ENCODE measurements at places on chromosomes 1 and 21.

GRCh38 chr21:31403596-31404333 is 59.7 kb upstream of the TIAM1 start:
- no peak for DNase-seq

DNA sequence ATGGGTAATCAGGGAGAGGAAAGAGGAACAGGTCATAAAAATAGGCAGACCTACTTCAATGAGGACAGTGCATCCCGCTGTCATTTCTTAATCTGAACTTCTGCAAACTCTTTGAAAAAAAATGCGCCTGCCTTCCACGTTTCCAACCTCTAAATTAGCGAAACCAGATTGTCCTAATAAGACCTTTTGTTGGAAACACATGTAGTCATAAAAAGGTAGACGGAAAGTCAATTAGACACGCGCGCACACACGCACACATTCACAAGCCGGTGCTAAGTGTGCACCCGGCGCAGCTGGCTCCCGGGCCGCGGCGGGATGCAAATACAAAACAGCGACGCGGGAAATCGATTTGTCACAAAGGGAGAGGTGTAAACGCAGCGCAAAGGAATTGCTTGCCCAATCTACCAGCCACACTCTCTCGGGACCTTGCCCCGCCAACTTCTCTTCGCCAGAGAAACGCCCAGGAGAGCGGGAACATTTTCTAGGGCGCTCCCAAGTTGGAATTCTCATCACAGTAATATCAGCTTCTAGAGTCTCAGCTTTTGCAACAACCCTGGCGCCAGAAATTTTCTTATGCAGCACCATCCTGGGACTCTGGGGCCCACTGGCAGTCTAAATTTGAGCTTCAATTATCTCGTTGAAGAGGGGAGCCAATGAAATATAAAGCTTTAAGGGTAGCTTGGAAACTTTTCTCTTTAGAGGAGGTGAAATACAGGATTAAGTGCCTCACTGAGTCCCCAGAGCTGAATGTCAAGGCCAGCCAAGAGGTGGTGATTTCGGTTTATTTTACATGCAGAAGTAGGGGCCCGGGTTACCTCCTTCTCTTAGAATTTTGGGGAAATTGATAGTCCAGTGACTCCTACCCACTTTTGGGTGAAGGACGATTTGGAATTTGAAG is 4.5 kb downstream of the PRRX1 start:
- no peak for DNase-seq

DNA sequence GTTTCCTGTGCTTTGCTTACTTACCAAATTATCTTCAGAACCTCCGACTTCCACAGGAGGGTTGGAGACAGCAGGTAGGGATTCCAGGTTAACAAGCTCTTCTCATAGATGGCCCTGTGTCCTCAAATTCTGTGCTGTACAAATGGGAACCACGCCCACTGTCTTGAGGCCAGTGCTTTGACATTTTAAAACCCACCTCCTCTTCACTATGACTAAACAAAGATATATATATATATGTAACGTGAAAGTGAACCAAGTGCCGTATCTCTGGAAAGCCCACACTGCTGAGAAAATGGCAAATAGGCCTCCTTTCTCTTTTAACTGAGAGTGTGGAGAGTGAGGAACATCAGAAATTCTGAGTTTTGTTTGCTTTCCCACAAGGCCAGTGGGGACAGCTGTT is 99.6 kb downstream of the ZBTB18 start:
- no peak for DNase-seq

DNA sequence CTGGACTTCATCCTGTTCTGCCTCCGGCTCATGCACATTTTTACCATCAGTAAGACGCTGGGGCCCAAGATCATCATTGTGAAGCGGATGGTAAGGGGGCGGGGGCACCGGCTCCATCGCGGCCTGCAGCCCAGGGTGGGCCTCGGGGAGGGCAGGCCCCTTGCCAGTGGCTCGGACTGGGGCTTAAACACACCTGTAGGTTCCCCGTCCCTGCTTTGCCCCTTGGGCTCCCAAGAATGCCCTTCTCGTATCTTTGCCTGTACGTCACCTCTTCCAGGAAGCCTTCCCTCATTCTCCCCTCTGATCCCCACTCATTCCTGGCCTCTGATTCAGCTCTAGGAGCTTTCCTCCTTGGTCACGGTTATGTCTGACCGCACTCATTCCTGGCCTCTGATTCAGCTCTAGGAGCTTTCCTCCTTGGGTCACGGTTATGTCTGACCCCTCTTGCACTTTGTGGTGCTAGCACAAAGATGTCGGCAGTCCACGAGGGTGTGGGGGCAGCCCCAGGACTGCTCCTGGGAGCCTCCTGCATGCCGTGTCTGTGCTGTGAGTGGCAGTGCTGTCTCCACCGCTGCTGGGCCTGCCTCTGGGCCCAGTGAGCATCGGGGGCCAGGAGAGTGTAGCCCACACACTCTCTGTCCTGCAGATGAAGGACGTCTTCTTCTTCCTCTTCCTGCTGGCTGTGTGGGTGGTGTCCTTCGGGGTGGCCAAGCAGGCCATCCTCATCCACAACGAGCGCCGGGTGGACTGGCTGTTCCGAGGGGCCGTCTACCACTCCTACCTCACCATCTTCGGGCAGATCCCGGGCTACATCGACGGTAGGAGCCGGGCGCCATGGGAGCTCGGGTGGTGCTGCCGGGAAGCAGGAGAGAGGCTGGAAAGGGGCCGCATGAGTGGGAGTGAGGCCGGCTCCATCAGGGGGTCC is 49.1 kb upstream of the LRRC3 start:
- DNase-seq = no peak

DNA sequence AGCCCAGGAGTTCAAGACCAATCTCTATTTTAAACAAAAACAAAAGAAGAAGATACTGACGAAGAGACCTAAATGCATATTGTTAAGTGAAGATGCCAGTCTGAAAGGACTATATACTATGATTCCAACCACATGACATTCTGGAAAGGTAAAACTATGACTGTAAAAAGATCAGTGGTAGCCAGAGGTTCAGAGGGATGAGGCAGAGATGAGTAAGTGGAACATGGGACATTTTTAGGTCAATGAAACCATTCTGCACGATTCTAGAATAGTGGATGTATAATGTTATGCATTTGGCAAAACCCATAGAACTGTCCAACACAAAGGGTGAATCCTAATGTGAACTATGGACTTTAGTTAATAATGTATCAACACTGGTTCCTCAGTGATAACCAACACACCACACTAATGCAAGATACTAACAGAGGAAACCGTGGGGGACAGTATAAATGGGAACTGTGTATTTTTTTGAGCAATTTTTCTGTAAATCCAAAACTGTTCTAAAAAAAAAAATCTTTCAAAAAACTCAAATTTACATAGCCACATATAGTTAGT is 8.2 kb downstream of the RC3H1 start:
- no peak for DNase-seq

DNA sequence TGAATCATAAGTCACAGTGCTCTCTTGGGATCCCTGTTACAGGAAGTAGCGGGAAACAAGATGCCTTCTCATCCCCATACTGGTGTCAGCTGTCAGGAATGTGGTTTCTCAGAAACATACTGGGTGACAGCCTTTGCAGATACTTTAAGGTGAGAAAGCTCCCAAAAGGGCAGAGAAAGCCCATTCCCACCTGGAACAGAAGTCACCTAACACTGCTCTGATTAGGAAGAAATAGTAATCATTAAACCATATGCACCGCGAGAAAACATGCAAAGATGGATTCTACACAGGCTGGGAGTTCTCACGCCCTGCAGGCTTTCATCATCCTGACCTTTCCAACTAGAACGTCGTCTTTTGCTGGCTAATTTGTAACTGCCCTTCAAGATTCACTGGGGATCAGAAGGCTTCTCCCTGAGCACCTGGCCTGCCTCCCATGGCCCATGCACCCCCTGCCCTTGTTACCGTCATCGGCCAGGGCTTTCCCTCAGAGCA is 46.2 kb upstream of the SLC44A3 start:
- DNase-seq = no peak
